Stimulated activated CD8-positive, alpha-beta memory T cell treated with anti-CD3 and anti-CD28 coated beads, Interleukin-2, amount 100 ng/mL, for 1 hour (primary cell): ENCODE measurements at places on chromosomes 4 and X.

GRCh38 chr4:6367371-6367851 is 97.8 kb downstream of the WFS1 start:
- DNase-seq: no peak

- no peak for DNase-seq
Measured at GRCh38 chr4:65865489-65865888, 195.2 kb upstream of the EPHA5 start.

- no peak for DNase-seq
Measured at GRCh38 chr4:155906554-155907247, 3.2 kb downstream of the TDO2 start.

DNA sequence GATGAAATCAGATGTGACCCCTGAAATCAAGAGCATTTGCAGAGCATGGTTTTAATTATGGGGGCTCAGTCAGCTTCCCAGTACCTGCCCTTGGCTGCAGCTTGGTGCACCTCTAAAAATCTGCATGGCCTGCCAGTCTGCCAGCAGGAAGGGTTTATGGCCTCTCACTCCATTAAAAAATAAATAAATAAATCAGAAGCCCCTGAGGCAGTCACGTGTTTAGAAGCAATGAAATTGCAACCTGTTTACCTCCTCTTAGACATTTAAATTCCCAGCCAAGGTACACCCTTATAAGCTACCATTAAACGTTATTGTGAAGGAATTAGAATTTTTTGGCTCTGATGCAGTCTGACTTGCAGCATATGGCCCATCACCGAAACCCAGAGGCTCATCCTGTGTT is 114.0 kb upstream of the LDB2 start:
- DNase-seq: no peak

- no peak for DNase-seq
Measured at GRCh38 chr4:123980736-123981300, 584.2 kb downstream of the SPRY1 start.

- no peak for DNase-seq
Measured at GRCh38 chr4:6180841-6181631, 19.3 kb downstream of the JAKMIP1 start.

DNA sequence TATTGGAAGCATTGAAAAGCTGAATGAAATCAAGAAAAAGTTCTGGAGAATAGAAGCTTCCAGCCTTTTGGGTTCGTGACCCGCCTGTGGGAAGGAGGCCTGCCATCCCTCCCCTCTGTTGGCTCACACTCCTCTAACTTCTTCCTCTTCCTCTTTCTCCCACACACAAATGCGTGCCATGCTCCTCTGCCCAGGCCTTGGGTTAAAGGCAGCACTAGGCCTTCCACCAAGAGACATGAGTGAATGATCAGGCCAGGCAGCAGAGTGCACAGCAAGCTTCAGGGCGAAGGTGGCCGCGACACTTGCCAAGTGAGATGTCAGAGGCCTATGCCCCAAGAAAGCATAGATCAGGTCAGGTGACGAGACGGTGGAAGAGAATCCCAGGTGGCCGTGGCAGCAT is 38.4 kb downstream of the FAM193A start:
- no peak for DNase-seq

DNA sequence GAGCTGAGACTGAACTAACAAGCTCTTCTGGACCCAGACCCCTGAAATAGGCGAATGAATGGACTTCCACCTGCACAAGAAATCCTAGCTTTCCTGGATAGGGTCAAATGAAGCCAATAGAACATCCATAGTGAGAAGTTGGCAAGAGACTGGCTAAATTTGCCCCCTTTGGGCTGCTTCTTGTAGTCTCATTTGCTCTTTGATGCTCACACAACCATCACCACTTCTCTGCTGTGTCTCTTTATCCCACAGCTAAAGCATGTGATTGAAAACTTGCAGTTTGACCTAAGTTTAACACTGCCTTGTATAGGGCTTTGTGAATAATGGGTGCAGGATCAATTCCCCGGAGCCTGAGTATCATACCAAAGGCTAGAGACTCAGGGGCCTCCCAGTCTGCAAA is 38.2 kb downstream of the NLGN3 start:
- DNase-seq: no peak

DNA sequence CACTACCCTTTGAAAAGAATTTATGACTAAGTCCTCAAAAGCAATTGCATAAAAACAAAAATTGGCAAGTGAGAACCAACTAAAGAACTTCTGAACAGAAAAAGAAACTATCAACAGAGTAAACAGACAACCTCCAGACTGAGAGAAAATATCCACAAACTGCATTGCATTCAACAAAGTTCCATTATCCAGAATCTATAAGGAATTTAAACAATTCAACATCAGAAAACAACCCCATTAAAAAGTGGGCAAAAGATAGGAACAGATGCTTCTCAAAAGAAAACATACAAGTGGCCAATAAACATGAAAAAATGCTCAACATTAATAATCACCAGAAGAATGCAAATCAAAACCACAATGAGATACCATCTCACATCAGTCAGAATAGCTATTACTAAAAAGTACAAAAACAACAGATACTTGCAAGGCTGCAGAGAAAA is 130.2 kb downstream of the GASK1B start:
- DNase-seq: no peak

- DNase-seq: no peak
Measured at GRCh38 chr4:71126719-71127118, 133.3 kb downstream of the DCK start.

DNA sequence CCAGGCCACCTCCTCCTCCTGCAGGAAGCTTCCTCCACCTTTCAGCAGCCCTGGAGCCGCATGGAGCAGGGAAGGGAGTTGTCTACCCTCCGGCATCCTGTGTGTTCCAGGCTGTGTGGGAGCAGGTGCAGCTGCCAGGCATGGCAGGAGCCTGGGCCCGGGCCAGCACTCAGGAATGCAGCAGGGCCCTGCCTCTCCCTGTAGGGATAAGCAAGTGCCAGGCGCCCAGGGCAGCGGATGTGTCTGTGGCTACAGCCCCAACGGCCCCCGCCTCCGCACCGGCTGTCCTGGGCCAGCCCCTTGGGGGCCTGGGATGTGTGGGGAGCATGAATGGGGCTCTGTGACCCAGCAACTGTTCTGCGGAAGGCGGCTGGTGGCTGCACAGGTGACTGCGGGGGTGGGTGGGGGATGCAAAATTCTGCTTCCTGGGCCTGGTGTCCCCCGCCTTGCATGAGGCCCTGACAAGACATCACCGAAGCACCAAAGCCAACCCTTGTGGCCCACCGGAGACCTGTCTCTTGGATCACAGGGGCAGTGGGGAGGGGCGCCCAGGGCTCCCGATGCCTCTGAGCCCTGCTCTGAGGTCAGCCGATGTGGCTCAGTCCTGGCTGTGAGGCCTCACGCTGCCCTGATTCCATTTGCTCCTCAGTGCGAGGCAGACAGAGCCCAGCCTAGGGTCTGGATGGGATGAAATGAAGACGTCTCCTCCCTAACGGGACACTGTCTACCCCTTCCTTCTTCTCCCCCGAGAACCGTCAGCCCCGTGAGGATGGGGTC is 1.4 kb upstream of the DOK7 start:
- DNase-seq: no peak

- no peak for DNase-seq
Measured at GRCh38 chr4:155032521-155033229, 175.8 kb upstream of the NPY2R start.

DNA sequence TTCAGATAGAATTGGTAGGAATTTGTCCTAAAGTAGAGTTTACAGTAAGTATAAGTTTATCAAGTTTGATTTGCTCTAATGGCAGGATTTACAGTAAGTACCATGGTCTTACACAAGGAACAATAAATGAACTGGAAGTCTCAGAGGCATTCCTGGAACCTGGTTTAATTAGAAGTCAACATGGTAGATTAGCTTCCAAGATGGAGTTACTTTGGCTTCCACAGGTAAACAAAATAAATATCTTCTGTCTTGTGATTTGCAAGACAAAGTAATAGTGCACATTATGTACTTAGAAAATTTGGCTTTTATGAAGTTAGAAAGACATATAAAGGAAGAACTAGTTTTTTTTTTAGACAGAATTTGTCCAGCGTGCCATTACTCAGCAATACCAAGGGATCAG is 190.7 kb downstream of the GLUD2 start:
- no peak for DNase-seq

GRCh38 chr4:168674866-168675265 is 178.0 kb downstream of the PALLD start:
- no peak for DNase-seq

DNA sequence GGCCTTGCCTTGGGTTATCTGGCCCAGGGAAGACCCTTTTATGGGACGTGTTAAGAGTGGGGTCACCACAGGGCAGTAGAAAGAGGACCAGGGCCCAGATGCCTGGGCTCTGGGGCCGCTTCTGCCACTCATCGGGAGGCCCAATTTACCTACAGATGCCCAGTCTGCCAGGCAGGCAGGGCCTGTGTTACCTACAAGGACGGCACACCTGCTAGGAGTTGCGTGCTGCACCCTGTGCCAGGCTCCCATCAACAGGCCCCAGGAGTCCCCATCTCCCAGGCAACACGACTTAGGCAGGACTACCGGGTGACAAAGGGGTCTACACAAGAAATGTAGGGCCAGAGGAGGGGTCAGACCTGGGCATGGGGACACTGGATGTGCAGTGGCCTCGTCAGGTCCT is 34.6 kb downstream of the WDR1 start:
- no peak for DNase-seq

DNA sequence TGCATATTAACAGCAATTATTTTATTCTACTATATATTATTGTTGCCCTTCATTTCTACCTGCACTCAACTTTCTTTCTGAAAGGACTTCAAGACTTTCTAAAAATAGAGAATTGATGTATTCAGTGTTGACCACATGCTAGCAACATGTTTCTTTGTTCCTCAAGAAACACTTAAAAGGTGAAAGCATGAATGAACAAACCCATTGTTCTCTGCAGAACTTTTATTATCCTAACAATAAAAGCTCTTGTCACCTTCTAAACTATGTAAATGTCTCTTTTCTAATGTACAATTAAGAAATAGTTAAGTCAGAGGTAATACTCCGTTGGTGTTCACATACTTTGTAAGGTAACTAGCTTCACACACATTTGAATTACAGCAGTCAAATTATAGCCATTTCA is 638.7 kb downstream of the FSTL5 start:
- DNase-seq: no peak

GRCh38 chr4:84790769-84791565 is 175.5 kb downstream of the WDFY3 start:
- DNase-seq: no peak

DNA sequence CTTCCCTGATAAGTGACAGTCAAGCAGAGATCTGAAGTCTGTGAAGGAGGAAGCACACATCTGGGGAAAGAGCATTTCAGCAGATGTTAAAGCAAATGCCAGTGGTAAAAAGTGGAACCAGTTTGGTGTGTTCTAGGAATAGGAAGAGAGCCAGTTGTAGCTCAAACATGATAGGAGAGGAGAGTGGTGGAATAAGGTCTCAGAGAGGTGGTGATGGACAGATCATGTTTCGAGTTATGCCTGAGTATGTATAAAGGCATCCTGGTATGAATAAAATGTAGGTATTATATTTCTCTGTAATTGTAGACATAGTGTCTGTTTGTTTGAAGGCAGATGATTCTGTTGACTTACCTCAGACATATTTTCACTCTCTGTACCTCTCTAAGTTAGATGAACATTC is 89.1 kb downstream of the LARP7 start:
- DNase-seq: no peak

GRCh38 chrX:51421972-51422597 is 74.3 kb downstream of the NUDT11 start:
- DNase-seq: no peak

GRCh38 chr4:109332926-109333464 is 30.5 kb upstream of the COL25A1 start:
- no peak for DNase-seq

DNA sequence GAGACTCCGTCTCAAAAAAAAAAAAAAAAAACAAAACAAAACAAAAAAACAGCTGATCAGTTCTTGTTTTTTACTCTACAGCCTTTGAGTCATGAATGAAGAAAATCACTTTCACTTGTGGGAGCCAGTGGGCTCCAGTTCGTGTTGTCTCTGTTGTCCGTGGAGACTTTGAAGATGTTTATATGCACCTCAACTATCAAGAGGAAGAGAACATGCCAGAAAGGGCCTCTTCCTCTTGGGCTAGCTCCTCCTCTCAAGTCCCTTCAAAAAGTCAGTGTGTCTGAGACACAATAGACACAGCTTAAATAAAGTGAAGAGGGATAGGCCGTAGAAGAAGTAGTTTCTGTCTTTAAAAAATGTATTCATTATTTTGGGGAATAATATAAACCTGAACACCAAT is 182.7 kb downstream of the KDR start:
- DNase-seq: no peak

DNA sequence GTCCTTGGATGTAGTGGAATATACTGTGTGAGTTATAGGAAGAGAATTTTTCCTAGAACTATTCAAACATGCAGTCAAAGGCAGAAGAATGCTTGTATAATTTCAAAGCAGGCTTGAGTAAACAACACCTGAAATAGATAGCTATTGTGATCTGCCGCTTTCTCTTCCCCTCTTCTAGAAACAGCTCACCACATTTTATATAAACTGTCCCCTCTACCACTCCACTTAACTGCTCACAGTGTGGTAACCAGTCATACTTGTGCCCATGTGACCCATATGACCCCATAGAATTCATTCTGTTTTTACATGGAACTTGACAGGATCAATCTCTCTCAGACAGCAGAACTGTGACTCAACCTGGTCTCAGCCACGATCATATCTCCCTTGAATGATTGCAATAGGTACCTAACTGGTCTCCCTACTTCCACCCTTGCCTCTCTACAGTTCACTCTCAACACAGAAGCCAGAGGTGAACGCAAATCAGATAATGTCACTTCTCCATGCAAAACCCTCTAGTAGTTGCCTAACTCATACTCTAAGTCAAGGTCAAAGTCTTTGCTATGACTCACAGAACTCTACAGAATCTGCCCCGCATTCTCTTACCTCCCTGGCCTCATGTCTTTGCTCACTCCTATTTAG is 85.6 kb upstream of the EFHC2 start:
- DNase-seq: no peak

- DNase-seq: no peak
Measured at GRCh38 chrX:17078031-17078720, 131.7 kb downstream of the REPS2 start.

GRCh38 chr4:21778702-21779101 is 169.9 kb downstream of the KCNIP4 start:
- DNase-seq: no peak

GRCh38 chr4:89757154-89757719 is 79.7 kb downstream of the SNCA start:
- DNase-seq: no peak

- DNase-seq: no peak
Measured at GRCh38 chrX:63785708-63786040, 660 bp upstream of the ARHGEF9 start.

GRCh38 chr4:89762311-89762710 is 74.7 kb downstream of the SNCA start:
- DNase-seq: no peak

- no peak for DNase-seq
Measured at GRCh38 chrX:17464194-17464593, 89.2 kb downstream of the NHS start.

GRCh38 chrX:128464116-128464515 is 411.9 kb upstream of the ACTRT1 start:
- DNase-seq: no peak
